ENCODE measurements at places on chromosomes 1 and 21.

- DNase-seq = no peak
Measured at GRCh38 chr1:111082421-111083203, 57.3 kb downstream of the DRAM2 start.

GRCh38 chr1:114336360-114336759, 174.6 kb downstream of the TRIM33 start:
- DNase-seq = no peak

DNA sequence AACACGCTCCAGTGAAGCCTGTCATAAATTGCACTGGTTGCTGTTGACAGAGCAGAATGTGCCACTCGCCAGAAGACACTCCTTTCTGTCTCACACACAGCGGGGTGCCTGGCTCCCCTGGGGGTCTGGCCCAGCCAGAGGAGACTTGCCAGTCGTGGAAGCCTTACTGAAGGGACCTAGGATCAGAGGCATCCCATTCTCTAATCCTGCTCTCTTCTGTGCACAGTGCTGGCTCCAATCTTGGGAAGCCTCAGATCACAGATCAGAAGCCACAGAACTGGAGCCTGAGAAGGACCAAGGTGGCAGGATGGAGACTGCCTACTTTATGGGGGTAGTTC, 1.4 kb downstream of the SLC9A1 start:
- no peak for DNase-seq

DNA sequence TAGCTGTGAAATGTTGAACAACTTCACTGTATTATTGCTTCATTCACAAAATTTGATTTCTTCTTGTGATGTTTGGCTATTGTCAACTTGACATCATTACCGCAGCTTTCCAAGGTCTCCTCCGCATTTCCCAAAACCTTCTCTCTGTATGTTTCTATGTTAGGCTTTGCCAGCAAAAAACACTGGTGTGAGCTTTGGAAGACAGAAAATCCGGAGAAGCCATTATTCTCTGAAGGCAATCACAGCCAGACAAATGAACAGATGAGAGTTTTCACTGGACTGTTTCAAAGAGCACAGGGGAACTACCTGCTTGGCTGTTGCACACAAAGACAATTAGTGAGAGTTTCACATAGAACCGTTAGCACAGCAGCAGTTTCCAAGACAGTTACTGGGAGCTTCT, 609.6 kb downstream of the BRINP3 start:
- no peak for DNase-seq

DNA sequence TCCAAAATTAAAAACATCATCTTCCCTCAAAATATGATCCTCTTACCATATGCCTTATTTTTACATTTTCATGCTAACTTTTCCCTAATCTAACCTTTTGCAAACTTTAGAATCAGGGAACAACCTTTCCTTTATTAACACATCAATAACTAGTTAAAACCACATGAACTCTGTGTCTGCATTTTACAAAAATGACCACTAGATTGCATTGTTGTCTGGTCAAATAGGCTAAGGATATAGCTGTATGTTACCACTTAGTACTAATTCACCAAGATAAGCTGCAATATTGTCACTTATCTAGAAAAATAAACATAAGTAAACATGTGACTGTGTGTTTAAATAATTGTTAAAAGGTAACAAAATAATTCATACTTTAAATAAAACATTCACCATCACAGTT, 82.3 kb downstream of the DENND1B start:
- no peak for DNase-seq

DNA sequence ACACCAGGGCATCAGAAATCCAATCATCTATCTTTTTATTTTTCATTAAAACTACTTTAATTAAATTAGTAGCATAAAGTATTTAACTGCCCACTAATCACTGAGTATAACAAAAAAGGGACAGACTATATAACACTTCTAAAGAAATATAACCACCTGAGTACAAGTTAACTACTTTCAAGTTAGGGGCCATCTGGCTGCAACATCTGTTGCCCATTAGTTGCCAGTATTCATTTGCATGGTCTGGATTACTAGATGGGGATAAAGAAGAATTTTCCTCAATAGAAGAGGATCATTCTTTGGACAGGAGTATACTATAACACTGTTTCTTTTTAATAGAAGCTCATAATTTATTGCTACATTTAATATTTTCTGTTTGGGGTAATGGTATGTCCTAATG, 446.4 kb downstream of the AMY1C start:
- DNase-seq = no peak

DNA sequence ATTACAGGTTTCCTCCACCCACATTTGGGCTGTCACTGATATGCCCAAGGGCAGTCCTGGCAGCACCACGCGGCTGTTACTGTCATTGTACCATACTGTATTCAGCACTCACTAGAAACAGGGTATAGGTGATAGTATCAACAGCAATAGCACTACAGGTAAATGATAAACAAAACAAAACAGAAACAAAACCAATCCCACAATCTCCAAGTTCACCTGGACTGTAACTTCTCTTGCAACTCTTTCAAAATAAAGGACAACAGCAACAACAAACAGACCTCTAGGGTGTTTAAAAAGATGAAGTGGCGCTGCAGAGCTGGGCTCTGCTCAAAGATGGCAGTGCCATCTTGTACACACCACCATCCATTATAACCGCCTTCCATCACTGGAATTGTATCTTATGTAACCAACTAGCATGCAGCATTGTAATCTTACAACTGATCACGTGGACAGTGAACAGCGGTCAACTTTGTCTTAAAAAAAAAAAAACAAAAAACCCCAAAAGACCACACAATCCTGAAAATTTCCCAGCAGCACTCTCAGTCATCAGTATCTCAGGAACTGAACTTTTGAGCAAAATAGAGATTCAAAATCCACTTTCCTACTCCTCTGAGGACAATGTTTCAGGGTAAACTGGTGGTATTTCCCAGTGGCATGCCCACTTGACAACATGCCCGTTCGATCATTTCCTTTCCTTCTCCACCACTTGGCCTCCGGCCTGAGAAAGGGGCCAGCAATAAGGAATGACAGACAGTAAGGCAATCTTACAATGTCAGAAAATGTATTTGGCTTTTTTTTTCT, 3.8 kb downstream of the IRF2BP2 start:
- no peak for DNase-seq

- DNase-seq = no peak
Measured at GRCh38 chr1:170221031-170221430, 75.3 kb downstream of the NTMT2 start.

GRCh38 chr1:195878478-195878877, 729.8 kb downstream of the KCNT2 start:
- DNase-seq = no peak

DNA sequence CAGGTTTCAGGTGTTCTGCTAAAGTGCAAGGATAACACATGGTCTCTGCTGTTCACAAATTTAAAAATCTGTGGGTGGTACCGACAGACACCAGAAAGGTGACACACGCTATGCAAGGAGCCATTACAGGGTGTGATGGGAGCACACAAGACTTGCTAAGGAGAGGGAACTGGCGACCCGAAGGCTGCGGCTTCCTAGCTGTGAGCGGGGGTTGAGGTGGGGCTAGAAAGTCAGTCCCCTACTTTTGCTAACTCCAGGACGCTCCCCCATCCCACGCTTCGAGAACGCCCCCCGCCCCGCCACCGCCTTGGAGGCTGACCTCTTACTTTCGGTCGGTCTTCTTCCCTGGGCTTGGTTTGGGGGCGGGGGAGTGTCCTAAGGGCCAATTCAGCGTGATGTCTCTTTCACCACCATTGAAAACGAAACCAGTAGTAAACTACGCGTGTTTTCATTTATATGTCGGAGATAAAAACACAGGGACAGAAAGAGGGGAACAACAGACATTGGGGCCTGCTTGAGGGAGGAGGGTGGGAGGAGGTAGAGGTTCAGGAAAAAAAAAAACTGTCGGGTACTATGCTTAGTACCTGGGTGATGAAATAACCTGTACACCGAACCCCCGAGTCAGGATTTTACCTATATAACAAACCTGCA, 1.1 kb downstream of the CKS1B start:
- no peak for DNase-seq

DNA sequence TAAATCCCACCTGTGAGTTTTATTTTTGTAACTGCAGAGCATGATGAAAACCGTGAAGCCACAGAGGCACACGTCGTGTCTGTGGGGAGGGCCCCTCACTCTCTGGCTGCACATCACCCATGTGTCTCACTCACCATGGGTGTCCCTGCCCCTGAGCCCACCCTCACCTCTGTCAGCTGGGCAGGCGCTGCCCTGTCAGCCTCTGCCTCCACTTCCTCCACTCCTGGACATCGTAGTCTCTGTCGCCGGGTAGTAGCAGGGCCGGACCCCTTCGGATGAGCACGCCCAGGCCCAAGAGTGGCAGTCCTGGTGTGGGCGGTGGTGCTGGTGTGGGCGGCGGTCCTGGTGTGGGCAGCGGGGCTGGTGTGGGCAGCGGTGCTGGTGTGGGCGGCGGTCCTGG, 37.3 kb downstream of the COL18A1 start:
- DNase-seq = no peak

GRCh38 chr21:43611598-43612369, 47.5 kb downstream of the HSF2BP start:
- no peak for DNase-seq

DNA sequence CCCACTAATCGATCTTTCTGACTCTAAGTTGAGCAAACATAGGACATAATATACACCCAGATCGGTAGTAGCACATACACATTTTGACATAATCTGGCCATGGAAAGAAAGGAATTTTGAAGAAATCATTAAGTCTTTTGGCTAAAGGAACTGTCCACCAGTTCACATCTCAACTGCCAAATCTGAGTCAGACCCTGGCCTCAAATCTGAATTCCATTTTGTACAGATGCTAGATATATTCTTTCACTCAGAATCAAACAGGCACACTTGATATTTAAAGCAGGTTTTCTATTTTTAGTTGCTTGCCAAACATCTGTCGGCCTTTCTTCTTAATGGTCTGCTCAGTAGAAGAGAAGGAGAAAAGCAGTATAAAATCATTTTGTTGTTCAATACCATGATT, 281.8 kb downstream of the BARHL2 start:
- no peak for DNase-seq

- no peak for DNase-seq
Measured at GRCh38 chr21:14900611-14901010, 164.2 kb downstream of the NRIP1 start.

DNA sequence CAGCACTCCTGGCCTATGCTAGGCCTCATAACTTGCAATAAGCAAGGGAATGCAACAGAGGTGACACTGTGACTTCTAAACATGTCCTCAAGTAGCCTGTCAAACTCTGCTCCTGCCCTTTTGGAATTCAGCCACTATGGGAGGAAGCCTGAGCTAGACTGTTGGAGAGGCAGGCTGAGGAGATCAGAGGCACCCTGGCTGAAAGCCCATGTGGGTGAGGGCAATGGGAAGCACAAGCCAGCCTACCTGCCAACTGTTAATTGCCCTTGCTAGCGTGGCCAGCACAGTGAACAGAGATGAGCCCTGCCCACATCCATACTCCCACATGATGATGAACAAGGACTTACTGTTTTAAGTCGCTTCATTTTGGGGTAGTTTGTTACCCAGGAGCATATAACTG, 17.7 kb downstream of the GNB1 start:
- no peak for DNase-seq

DNA sequence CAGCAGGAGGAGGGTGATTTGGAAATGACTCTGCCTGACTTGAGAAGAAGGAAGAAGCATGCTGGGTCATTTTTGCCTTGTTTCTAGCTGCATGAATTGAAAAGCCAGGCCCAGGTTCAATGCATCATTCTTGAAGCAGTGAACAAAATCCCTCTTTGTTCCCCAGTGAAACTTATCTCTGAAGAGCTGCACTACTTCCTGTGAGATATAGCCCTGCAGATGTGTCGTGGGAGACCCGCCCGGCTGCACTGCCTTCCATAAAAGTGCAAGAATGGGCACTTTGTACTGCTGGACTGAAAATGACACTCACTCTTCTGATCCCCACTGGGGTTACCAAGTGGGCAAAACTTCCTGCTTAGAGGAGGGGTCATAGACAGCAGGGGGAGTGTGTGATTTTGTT, 249.2 kb upstream of the NFIA start:
- DNase-seq = no peak

GRCh38 chr1:162276493-162276892, 100.2 kb downstream of the SPATA46 start:
- DNase-seq = no peak

GRCh38 chr1:75087278-75087677, 46.9 kb upstream of the LHX8 start:
- no peak for DNase-seq

DNA sequence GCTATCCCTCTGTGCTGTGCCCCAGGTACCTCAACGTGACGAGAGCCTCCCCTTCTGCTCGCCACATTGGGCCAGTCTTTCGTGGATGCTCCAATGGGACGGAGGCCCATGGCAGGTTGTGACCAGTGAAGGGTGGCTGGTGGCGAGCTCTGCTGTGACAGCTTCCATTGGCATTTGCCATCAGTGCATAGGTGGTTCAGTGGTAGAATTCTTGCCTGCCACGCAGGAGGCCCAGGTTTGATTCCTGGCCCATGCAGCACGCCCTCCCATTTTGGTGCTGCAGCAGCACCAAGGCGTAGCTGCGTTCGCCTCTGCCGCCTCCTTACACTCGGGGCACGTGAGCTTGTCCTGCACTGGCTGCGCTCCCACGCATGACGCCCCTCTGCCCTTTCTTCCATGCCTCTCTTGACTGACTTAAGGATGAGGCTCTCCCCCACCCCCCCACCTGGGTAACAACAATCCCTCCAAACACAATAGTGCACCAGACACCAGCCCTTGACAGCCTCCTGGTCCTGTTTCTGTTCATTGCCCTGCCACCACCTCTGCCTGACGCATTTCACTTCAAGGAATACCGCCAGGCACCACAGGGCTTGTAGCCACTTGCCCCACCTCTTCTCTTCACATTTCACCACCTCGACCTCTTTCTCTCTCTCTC, 24.7 kb upstream of the FCGR2A start:
- no peak for DNase-seq

GRCh38 chr1:109490029-109490933, 3.6 kb upstream of the CYB561D1 start:
- no peak for DNase-seq

DNA sequence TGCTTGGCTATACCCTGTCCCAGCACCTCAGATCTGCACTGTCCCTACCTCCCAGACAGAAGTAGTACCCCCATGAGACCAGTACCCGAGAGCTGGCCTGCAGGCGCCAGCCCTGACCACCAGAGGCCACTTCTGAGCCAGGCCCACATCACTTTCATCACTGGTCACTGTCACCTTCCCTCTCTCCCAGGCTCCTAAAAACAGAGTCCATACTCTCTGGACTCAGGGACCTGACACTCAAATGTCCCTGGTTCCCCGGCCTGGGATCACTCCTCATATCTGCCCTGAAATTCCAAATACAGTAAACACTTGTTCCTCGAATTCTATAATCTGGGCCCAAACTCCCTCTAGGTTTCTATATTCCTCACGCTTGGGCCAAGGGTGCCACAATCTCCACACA, 18.7 kb downstream of the TMEM53 start:
- no peak for DNase-seq
